ENCODE measurements at places on chromosomes 16 and 17. TPM values are rescaled to one million over a fixed set of nuclear protein-coding genes. Genes with fewer than 3 reads are reported as not detected.

Gene ATMIN
- 20.6 TPM for total RNA-seq

GRCh38 chr17:81090361-81091136 is 55.6 kb downstream of the BAIAP2 start:
- ATAC-seq: no peak

DNA sequence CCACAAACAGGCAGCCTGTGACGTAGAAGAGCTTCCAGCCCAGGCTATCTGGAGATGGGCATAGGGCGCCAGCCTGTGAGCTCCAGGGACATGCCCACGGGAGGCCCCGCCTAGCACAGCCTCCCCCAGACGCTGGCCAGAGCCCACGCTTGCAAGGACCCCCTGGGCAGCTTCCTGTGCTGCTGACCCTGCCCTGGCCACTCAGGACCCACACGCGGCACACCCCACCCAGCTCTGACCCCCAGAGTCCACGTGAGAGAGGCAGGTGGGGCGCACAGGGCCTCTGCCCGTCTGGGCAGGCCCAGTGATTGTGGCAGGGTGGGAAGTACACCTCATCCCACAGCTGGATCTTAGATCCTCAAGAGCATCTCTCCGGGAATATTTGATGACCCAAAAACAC is 3.9 kb downstream of the CYBC1 start:
- ATAC-seq: no peak

Gene GRB7
- total RNA-seq: not detected

DNA sequence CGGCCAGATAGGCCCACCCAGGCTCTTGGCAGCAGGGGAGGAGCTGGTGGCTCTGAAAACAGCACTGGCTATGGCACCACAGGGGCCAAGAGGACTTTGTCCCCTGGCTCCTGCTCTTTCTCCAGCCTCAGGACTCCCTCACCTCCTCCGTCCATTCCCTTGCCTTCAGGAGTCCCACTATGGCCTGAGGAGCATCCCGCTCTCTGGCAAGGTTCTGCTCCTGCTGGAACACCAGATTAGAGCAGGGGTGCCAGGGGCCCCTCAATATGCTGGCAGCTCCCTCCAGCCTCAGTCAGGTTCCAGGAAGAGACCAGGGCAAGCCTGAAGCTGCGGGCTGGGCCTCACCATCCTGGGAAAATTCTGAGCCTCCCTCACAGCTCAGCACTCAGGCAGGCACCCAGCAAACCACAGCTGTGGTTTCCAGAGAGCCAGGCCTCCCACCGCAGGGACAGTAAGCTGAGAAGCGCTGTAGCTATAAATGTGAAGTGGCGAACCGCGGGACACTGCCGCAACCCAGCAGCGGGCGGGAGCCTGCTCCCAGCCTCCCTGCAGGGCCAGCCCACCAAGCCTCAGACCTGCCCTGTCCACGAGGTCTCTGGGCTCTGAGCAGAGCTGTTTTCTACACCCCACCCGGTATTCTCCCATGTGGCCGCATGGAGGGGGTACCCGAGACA is 25.7 kb downstream of the C17orf100 start:
- ATAC-seq: no peak

DNA sequence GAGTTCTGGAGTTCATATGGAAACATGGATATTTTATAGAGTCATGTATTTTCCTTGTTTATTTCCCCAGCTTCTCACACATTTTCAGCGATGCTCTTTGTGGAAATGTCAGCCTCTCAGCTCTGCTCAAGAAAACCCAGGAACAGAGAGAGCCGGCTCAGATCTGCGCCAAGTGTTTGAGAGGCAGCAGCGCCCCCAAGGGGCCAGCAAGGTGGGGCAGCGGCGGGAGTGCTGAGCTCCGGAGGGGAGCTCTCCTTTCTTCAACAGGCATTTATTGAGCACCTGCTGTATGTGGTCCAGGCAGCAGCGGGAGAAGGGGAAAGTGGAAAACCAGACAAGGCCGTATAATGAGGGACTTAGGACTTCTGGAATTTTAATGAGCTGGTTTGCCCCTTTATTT is 421.1 kb upstream of the C16orf82 start:
- ATAC-seq: peak; percentile 69

GRCh38 chr17:34998205-34998604 is 17.9 kb downstream of the LIG3 start:
- peak; percentile 98 for ATAC-seq

DNA sequence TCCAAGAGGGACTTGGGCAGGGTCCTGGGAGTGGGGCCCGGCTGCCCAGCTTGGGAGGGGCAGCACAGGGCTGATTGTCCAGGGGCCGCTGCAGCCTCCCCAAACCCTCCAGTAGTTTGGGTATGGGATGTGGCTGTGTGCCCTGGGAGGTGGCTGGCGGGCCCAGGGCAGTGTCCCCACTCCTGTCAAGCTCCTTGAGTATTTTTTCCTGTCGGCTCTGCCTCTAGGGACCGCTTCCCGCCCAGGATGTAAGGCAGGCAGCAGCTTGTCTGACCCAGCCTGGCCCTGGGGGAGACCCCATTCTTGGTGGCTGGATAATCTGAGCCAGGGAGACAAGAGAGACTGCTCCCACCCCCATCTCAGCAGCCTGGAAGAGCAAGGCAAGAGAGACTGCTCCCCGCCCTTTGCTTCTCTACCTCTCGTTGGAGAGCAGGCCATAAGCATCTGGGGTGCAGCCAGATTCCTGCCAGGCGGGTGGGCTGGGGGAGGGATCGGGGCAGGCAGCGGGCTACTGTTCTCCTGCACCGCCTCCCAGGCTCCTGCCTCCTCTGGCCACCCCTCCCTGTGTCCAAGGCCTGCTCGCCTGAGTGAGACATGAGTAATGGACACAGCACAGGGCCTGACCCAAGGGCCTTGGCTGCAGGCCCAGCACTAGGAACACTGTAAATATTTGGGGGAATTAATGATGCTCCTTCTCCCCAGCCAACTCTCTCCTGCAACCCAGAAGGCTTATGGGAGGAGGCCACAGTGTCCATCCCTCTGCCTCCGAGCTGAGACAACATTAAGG is 18.4 kb upstream of the ITGA3 start:
- ATAC-seq: no peak
